ENCODE measurements at places on chromosomes 6 and 20.

GRCh38 chr6:35209081-35209480, 4.7 kb upstream of the SCUBE3 start:
- DNase-seq: no peak

- DNase-seq: no peak
Measured at GRCh38 chr6:142013287-142013686, 119.4 kb upstream of the GJE1 start.

GRCh38 chr6:44072959-44073611, 54.2 kb downstream of the MRPL14 start:
- peak; percentile 70 for DNase-seq

- no peak for DNase-seq
Measured at GRCh38 chr6:131588643-131589042, 15.6 kb downstream of the ARG1 start.

DNA sequence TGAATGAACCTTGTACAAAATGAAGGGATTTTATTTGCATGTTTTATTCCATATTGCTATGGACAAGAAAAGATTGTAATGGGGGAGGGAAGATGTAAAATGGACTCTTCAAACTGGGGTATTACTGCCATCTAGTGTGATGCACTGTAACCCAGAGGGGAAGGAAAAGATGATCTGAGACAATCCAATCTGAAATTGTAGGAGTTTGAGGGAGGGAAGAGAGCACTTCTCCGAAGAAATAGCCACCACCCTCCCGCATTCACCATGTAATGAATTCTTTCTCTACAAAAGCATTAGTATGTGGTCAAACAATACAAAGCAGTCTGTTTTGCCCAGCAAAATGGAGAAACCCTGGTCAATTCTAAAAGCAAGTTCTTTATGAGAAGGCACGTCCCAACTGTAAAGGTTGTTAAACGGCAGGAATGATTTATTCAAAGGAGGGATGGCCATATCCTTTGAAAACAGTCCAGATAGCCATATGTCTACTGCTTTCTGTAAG, 679.5 kb upstream of the NRSN1 start:
- no peak for DNase-seq

DNA sequence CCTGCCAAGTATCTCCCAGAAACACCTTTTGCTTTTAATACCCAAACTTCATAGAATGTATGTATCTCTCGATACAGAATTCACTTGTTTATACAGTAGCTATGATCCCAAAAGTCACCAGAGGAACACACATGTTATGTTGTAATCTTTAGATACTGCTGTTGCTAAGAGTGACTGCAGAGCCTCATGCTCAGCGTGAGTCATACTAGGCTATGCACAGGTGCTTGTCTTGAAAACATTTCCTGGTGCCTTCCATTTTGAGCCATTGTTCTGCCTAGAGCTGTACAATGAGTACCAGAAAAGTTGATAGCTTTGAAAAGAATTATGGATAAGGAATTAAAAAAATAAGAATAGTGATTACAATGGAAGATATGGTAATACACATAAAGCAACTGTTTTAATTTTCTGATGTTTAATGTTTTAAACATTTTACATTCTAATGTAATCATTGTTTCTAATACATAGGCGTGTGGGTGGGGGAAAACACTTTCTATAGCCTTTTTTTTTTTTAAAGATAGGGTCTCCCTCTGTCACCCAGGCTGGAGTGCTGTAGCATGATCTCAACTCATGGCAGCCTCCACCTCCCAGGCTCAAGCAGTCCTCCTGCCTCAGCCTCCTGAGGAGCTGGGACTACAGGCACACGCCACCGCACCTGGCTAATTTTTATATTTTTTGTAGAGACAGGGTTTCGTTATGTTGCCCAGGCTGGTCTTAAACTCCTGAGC, 79.4 kb downstream of the CD24 start:
- no peak for DNase-seq

GRCh38 chr20:24950836-24951525, 1.9 kb downstream of the CST7 start:
- no peak for DNase-seq

- DNase-seq: no peak
Measured at GRCh38 chr6:37580176-37580955, 80.7 kb upstream of the CCDC167 start.

DNA sequence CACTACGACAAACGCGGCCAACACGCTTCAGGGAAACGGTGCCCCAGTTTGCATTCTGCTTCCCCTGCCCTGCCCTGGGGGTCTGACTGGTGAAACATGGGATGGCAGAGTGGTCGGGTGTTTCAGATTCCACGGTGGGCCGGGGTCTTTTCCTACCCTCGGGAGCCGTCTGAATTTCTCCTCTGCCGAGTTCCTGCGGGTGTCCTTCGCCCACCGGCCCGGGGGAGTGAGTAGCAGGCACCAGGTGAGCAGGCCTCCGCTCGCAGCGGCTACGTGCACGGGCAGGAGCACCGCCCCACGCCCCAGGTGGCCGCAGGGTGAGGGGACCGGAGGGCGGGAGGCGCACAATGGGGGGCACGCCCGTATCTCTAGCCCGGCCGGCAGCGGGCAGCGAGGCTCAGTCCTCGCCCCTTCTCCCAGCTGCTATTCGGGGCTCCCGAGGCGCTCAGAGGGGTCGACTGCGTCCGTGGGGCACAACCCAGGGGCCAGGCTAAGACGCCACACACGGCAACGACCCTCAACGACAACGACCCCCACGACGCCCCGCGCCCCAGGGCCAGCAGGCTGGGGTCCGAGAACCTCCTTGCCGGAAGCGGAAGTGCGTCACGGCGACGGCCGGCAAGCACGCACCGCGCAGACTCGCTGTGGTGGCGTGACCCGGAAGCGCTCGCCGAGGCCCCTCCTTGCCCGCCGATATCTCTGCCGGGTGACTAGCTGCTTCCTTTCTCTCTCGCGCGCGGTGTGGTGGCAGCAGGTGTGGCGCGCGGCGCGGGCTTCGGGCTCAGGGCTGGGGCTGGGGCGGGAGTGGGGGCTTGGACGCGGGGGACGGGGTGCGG, at the start of gene RPS21:
Gene RPS21 (plus strand): TSS at position 721 of the 836 bp plus-strand sequence. CDS start 236 bp downstream, outside the sequence.
- DNase-seq: peak; percentile 92

- peak; percentile 73 for DNase-seq
Measured at GRCh38 chr6:111989743-111990142, 64.2 kb upstream of the CCN6 start.

GRCh38 chr6:37762806-37763205, 56.7 kb upstream of the ZFAND3 start:
- no peak for DNase-seq

- no peak for DNase-seq
Measured at GRCh38 chr6:90406957-90407356, 110.3 kb upstream of the BACH2 start.

DNA sequence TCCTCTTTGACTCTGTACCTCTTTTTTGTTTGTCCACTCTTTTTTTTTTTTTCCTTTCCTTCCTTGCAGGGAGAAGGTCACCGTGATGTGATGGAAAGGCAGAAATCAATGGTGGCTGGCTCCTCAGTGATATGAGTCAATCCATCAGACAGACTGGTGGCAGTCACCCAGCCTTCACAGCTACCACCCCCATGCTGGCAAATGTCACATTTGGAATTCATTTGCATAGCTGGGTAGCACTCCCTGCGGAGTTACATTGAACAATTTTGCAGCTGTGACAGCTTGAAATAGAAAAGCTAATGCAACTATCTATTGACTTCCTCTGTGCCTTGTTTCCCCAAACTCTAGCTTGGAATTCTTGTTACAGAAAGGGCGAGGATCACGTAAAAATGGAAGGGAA, 668.4 kb downstream of the C6orf118 start:
- DNase-seq: no peak

- DNase-seq: peak; percentile 8
Measured at GRCh38 chr20:13995086-13995665, at the start of gene MACROD2. Gene MACROD2 (plus strand): TSS chr20:13995516.

- no peak for DNase-seq
Measured at GRCh38 chr6:43810965-43811732, 41.1 kb downstream of the VEGFA start.

DNA sequence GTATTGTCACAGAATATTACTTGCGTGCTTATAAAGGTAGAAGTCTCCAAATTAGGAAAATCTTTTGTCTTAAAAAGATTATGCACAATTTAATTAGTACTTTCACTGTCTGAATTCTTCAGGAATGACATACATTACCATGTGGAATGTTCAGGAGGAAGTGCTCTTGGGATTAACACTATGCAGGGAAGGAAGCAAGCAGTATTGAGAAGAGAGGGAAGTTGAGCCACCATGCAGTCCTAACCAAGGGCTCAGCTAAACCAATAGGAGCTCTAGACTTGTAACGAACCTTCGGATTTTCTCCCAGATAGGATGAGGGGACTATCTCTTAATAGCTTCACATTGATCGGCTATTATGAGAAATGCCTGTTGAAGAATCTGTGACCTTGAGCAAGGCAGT, 918.4 kb upstream of the MANEA start:
- DNase-seq: no peak

DNA sequence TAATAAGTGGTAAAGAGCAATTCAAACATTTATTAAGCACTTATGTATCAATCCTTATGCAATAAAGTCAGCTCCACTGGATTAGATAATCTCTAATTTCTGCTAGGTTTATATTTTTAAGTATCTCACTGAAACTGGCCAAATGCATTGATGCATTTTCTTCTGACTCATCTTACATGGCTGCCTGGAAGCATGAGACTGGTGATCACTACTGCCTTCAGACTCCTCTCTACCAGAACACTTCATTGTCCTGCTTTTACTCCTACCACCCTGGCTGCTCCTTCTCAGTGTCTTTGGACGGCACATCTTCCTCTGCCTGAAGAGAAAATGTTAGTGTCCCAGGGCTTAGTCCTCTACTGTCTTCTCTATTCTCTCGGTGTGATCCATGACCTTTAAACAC, 7.4 kb downstream of the CEP85L start:
- DNase-seq: no peak

DNA sequence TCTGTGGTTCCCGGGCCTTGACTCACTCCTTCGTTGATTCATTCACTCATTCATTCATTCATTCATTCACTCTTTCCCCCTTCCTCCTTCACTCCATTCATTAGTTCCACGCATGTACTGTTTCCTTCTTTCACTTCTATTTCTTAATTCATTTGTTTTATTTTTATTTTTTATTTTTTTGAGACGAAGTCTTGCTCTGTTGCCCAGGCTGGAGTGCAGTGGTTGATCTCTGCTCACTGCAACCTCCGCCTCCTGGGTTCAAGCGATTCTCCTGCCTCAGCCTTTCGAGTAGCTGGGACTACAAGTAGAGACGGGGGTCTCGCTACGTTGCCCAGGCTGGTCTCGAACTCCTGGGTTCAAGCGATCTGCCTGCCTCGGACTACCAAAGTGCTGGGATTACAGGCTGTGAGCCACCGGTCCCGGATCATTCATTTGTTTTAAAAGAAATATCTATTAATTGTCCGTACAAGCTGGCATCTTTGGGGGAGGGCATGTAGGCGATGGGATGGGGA, 427 bp upstream of the NFKBIE start:
- no peak for DNase-seq

DNA sequence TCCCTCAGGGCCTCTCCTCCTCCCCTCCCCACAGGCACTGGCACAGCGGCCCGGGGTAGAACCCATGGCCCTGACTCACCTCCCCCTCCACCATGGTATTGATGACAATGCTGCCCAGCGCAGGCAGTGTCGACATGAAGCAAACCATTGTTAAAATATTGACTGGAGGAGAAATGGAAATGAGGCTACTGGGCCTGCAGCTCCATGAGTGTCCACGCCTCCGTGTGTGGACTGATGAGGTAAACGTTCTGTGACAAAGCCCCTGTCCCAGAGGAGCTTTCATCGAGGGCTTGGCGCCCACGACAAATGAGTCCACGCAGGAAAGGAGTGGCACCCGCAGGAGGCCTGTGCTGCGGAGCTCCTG, 402.7 kb downstream of the TAF4 start:
- no peak for DNase-seq

- no peak for DNase-seq
Measured at GRCh38 chr20:990293-990959, 11.7 kb downstream of the RSPO4 start.

DNA sequence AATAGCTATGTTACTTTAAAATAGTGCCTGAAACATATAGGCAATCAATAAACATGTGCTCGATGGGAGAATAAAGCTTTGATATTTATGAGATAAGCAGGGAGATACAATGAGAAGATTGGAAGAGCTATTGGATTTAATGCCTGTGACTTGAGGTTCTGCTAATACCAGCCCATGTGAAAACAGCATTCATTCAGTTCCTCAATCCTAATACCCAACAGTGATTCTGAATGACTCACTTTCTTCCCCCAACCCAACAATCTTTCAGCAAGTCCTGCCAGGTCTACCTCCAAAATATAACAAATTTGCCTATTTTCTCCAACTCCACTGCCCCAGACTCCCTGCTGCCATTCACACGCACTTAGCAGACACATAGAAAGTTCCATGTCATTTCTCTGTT, 26.6 kb upstream of the KLHL31 start:
- no peak for DNase-seq

DNA sequence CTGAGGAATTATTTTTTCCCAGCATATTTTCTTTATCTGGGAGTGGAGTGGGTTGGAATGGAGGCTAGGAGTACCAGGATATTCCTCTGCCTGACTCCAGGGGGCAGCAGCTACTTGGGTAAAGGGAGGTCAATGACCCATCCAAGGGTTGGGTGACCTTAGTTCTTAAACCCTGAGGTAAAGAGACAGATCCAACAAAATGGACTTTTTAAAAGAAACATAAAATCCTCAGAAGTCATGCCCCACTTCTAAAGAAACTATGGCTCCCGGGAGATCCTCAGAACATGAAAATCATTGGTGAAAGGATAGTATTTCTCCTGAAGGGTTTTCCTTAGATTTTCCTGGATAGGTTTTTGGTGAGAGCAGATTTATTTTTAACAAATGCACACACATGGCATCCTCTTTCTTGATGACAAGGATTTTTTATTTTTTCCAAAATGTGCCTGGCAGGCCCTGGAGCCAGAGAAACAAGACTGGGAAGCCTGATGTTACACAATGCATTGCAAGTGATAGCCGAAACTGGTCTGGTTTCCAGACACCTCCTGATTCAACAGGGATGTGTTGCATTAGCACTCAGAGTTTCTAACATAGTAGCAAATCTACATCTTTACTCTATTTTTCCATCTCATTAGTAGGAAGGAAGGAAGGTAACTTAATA, 240.9 kb upstream of the BTBD3 start:
- DNase-seq: no peak

GRCh38 chr20:57667388-57667787, 42.4 kb downstream of the PMEPA1 start:
- no peak for DNase-seq

- no peak for DNase-seq
Measured at GRCh38 chr6:23633996-23634395, 492.0 kb upstream of the NRSN1 start.

DNA sequence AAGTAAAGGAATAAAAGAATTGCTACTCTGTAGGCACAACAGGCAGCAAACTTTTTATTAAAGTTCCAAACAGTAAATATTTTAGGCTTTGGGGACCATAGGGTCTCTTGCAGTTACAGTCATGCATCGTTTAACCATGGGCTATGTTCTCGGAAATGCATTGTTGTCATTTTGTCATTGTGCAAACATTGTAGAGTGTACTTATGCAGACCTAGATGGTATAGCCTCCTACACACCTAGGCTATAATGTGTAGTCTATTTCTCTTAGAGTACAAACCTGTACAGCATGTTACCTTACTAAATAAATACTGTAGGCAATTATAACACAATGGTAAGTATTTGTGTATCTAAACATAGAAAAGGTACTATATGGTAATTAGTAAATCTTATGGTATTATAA, 54.7 kb downstream of the CDS2 start:
- DNase-seq: no peak
